Panc1 (cell line): ENCODE measurements at places on chromosomes 1 and 21.
A peak's percentile ranks its signal among the peaks of the same experiment; 100 is the strongest.

DNA sequence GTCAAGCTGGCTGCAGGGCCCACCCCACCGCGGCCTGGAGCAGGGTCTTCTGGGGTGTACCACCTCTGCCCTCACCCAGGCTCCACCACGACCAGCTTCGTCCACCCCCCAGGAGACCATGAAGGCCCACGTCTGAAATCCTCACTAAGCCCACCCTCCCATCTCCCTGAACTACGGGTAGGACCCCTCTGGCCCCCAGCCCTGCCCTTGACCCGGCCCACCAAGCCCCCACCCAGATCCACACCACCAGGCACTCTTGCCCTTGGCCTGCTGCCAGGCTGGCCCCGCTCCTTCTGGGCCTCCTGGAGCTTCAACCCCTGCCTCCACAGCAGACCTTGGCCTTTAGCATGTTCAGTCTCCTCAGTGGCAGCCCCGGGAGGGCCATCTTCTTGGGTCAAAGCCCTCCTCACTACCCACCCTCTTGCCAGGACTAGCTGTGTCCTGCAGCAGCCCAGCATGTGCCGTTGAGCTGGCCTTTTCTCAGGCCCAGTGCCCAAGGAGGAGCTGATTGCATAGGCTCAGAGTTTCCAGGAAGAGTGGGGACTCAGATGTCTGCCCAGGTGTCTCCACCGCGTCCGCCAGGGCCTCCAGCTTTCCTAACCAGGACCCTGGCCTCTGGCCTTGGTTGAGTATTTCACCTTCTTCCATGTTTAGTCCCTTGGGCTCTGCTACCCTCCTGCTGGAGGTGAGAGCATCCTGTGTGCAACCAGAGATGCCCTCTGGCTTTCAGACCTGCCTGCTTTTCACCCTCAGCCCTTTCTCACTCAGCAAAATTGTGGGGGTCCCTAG is 17.7 kb upstream of the SAMD11 start:
- H3K27ac ChIP-seq, result peak overlapping the region; percentile 69
- DNase-seq, result no peak
- no peaks in the 10 kb centered on the region for H3K36me3 ChIP-seq
- H3K4me3 ChIP-seq, result no peak overlapping the region

GRCh38 chr1:95532335-95532734 is 298.3 kb downstream of the RWDD3 start:
- no peak overlapping the region for H3K27ac ChIP-seq
- H3K4me3 ChIP-seq, result no peak overlapping the region
- no peaks in the 10 kb centered on the region for H3K36me3 ChIP-seq
- H3K27me3 ChIP-seq, result no peaks in the 10 kb centered on the region

GRCh38 chr1:15303935-15304334 is 56.9 kb downstream of the FHAD1 start:
- no peaks in the 10 kb centered on the region for H3K27me3 ChIP-seq
- H3K27ac ChIP-seq, result no peak overlapping the region
- no peaks in the 10 kb centered on the region for H3K36me3 ChIP-seq
- no peak for DNase-seq
- H3K4me1 ChIP-seq, result no peaks in the 10 kb centered on the region
- H3K4me3 ChIP-seq, result no peak overlapping the region

DNA sequence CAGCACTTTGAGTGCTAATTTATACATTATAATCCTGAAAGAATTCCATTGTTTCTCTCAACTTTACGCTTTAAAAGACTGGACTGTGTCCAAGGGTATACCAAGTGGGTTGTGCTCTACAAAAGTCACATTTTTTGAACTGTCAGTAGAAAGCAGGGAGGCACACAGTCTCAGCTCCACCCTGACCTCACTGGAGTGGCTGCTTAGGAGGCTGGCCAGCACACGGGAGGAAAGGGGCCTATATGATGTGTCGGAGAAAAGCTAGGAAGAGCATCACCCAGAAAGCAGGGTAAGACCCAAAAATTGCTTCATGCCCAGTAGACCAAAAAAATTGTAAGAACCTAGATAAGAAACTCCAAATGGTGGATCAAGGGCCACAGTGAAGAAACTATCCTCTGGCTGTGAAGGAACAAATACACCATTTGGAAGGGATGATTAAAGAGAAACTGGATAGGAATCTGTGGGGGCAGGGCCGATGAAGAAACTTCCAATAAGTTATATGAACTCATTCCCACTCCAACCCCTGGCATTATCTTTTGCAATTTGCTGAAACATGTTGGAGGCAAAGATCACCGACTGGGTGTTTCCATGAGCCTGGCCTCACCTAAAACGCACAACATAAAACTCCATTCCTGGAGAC is 1.9 kb downstream of the S100A10 start:
- peak overlapping the region; percentile 83 for H3K4me3 ChIP-seq
- DNase-seq, result no peak
- H3K27me3 ChIP-seq, result no peaks in the 10 kb centered on the region
- peak overlapping the region; percentile 99 for H3K27ac ChIP-seq
- peaks cover 9% of the 10 kb centered on the region; the same call in 1 of the 2 replicates for H3K36me3 ChIP-seq

DNA sequence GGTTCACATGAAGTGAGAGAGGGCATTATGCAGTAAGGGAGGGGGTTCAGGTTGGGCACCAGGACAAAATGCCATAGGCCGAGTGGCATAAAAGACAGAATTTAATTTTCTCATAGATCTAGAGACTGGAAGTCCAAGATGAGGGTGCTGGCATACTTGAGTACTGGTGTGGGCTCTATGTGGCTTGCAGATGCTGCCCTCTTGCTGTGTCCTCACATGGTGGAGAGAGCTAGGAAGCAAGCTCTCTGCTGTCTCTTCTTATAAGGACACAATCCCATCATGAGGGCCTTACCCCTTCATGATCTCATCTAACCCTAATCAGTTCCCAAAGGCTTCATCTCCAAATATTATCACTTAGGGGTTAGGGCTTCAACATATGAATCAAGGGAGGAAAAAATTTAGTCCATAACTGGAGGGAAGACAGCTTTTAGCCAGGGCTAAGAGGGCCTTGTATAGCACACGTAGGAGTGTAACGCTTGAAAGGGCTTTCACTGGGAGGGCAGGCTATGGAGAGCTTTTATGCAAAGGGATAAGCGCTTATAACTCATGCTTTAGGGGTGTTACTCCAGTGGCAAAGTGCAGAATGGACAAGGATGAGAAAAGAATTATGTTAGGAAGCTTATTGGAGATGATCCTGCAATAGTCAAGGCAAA is 64.5 kb downstream of the PLPPR5 start:
- no peak for DNase-seq
- H3K27ac ChIP-seq, result no peak overlapping the region
- no peak overlapping the region for H3K4me3 ChIP-seq

GRCh38 chr1:232635778-232636356 is 5.9 kb upstream of the SIPA1L2 start:
- no peak overlapping the region for H3K27ac ChIP-seq
- no peaks in the 10 kb centered on the region for H3K36me3 ChIP-seq
- no peak overlapping the region for H3K4me3 ChIP-seq
- H3K27me3 ChIP-seq, result peaks cover 10% of the 10 kb centered on the region

DNA sequence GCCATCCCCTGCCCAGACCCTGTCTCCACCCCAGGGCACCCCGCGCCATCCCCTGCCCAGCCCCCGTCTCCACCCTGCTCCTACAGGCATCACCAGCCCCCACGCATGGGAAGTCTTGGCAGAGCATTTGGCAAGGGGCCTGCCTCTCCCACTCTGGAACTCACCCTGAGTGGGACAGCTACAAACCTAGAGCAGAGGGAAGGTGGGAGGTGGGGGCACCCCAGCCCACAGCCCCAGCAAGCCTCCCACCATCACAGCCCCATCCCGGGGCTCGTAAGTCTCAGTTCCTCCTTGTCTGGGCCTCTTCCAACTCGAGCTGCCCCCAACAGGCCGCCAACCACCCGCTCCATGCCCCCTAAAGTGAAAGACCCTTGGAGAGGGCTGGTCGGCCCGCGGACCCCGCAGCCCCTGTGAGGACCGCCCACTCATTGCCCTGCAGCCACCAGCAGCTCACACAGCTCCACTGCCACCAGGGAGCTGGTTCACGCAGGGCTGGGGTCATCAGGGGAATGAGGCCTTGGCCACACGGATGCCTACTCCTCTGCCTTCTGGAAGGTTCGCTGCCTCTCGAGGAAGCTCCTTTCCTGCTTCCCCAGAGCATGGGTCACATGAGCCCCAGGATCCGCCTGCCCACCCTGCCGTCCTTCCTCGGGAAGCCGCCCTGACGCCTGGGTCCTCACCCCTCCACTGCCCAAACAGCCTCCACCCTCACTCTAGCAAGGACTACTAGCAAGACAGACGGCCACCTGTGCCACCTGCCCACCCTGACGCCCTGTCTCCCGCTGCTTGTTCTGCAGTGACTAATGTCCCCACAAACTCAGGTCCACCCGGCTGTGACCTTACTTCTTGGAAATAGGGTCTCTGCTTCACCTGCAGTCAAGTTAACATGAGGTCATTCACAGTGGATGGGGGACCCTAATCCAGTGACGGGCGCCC is 14.4 kb downstream of the MEGF6 start:
- DNase-seq, result no peak
- no peak overlapping the region for H3K27ac ChIP-seq
- H3K4me1 ChIP-seq, result peaks cover 8% of the 10 kb centered on the region
- no peak overlapping the region for H3K4me3 ChIP-seq
- H3K27me3 ChIP-seq, result no peaks in the 10 kb centered on the region
- no peaks in the 10 kb centered on the region for H3K36me3 ChIP-seq

- H3K4me3 ChIP-seq, result no peak overlapping the region
- no peaks in the 10 kb centered on the region for H3K27me3 ChIP-seq
- H3K4me1 ChIP-seq, result no peaks in the 10 kb centered on the region
- no peak overlapping the region for H3K27ac ChIP-seq
- H3K36me3 ChIP-seq, result no peaks in the 10 kb centered on the region
Observed at GRCh38 chr1:108644984-108645383, 15.9 kb downstream of the HENMT1 start.

DNA sequence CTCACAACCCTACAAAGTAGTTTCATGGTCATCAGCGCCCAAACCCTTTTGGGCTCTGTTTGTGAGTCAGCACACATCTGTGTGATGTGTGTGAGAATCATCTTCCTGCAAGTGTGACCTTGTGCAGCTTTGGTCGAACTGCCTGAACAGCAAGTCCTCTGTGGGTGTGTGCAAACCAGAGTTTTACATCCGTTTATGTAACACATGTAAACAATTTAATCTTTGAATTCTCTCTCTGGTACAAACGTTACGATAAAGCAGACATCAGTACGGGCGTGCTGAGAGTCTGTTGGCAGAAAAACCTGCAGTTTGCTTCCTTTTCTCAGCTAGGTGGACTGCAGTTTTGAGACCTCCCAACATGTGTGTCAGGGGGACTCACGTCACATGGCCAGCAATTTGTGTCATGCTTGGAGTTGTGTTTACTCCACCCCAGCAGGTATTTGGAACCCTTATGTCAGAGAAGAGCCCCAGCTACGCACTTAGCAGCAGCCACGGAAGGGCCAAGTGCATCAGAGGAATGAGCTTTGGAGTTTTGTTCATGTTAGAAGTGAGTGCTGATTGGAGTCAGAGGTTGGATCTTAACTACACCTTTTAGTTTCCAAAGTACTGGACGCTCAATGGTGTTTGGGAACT is 230.8 kb downstream of the PAPPA2 start:
- DNase-seq, result no peak
- no peaks in the 10 kb centered on the region for H3K36me3 ChIP-seq
- H3K27ac ChIP-seq, result no peak overlapping the region
- no peak overlapping the region for H3K4me3 ChIP-seq

DNA sequence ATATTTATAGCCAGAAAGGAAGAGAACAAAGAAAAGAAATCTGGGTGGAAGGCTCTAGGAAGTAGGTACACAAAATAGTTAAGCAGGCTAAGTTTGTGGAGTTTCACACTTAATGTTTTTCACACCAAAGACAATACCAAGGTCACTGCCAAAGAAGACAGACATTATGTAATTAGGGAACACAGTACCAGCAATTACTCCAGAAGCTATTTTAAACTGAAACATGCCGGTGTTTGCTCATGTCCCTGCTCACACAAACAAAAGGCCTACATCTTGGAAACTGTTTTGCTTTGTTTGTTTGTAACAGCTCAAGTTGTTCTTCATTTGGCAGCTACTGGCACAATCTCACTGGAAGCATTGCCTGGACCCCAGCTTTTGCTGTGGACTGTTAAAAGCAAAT is 88.5 kb upstream of the DAB1 start:
- no peaks in the 10 kb centered on the region for H3K27me3 ChIP-seq
- H3K4me3 ChIP-seq, result no peak overlapping the region
- H3K36me3 ChIP-seq, result no peaks in the 10 kb centered on the region
- no peak for DNase-seq
- no peak overlapping the region for H3K27ac ChIP-seq

- no peak overlapping the region for H3K27ac ChIP-seq
- H3K4me3 ChIP-seq, result no peak overlapping the region
- H3K36me3 ChIP-seq, result no peaks in the 10 kb centered on the region
- peaks cover 3% of the 10 kb centered on the region; the same call in 1 of the 2 replicates for H3K27me3 ChIP-seq
- no peaks in the 10 kb centered on the region for H3K4me1 ChIP-seq
- no peak for DNase-seq
Observed at GRCh38 chr1:245566134-245566533, 411.3 kb downstream of the KIF26B start.

DNA sequence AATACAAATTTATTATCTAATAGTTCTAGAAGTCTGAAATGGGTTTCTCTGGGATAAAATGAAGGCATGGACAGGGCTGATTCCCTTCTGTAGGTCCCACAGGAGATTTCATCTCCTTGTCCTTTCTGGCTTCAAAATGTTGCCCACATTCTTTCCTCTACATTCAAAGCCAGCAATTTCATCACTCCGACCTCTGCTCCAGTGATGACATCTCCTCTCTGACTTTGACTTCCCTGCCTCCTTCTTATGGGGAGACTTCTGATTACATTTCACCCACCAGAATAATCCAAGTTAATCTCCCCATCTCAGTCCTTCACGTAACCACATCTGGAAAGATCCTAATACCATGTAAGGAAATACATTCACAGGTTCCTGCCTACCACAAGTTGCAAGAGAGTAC is 358.0 kb upstream of the C1orf87 start:
- H3K27me3 ChIP-seq, result no peaks in the 10 kb centered on the region
- no peaks in the 10 kb centered on the region for H3K36me3 ChIP-seq
- no peaks in the 10 kb centered on the region for H3K4me1 ChIP-seq
- no peak overlapping the region for H3K4me3 ChIP-seq
- H3K27ac ChIP-seq, result no peak overlapping the region

- H3K27me3 ChIP-seq, result no peaks in the 10 kb centered on the region
- no peak overlapping the region for H3K27ac ChIP-seq
- DNase-seq, result peak; percentile 24
- H3K4me1 ChIP-seq, result no peaks in the 10 kb centered on the region
Observed at GRCh38 chr1:12078938-12079861, 16.1 kb downstream of the TNFRSF8 start.

GRCh38 chr1:179996099-179996498 is 41.5 kb downstream of the CEP350 start:
- H3K4me1 ChIP-seq, result no peaks in the 10 kb centered on the region
- H3K27me3 ChIP-seq, result no peaks in the 10 kb centered on the region
- H3K36me3 ChIP-seq, result peaks cover 12% of the 10 kb centered on the region
- no peak overlapping the region for H3K27ac ChIP-seq
- DNase-seq, result no peak

- no peaks in the 10 kb centered on the region for H3K36me3 ChIP-seq
- H3K27me3 ChIP-seq, result no peaks in the 10 kb centered on the region
- peaks cover 52% of the 10 kb centered on the region for H3K4me1 ChIP-seq
- H3K27ac ChIP-seq, result peak overlapping the region; percentile 77
- H3K4me3 ChIP-seq, result no peak overlapping the region
- no peak for DNase-seq
Observed at GRCh38 chr1:214569357-214570004, 18.1 kb upstream of the PTPN14 start.

GRCh38 chr1:145730900-145731299 is 11.6 kb downstream of the CD160 start:
- no peak for DNase-seq
- no peaks in the 10 kb centered on the region for H3K4me1 ChIP-seq
- no peaks in the 10 kb centered on the region for H3K36me3 ChIP-seq
